ENCODE measurements at places on chromosomes 5 and 9.

DNA sequence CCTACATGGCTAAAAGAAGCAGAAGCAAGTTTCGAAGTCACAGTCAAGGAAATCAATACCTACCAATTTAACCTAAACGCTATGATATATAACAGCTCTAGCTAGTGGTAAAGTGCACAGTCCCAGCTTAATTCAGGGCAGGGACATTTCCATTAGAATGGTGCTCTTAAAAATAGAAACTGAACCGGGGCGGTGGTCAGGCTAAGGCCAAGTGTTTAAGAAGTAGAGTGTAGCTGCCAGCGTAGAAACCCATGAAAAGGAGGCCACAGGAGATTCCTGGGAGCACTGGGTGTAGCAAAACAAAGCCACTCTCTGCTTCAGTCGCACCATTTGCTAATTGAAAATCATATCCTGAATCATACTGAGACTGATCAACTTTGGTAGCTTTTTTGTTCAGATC is 28.8 kb downstream of the PPIC start:
- DNase-seq, result no peak

GRCh38 chr9:117028103-117028858 is 341.2 kb downstream of the TRIM32 start:
- DNase-seq, result peak; percentile 21

- no peak for DNase-seq
Observed at GRCh38 chr5:61030163-61030482, 85.1 kb downstream of the NDUFAF2 start.

DNA sequence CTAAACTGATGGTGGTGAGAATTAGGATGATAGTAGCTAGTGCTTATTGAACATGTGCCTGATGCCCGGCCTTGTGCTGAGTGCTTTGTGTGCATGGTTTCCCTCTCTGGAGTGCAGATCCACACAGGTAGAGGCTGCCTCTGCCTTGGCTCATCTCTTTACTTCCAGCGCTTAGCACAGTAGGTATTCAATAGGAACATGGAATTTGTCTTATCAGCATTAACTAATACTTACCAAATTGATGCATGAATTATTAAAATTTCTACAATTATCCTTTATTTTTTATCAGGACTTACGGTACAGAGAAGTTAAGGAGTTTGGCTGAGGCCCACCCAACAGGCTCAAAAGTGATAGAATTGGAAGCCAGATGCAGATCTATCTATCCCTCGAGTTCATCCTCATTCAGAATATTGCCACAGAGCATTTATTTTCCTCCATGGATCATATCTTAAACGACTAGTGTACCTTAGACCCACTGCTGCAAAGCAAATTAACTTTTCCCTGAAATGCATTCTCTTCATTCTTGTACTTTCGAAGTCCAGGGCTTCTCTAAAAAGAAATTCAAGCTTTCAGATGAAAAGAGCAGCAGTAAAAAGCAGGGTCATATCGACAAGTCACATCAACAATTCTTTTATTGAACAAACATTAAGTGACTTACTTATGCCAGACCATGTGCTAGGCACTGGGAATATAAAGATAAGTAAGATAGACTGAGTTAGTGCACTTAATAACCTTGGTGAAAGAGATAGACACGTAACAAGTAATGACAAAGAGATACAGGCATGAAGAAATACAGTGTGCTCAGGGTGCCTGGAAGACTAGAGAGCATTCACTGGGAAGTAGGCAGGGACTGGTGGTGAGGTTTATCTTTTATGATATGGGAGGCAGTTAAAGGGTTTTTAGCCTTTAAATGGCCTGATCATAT is 290.0 kb downstream of the ARRDC3 start:
- DNase-seq, result no peak

DNA sequence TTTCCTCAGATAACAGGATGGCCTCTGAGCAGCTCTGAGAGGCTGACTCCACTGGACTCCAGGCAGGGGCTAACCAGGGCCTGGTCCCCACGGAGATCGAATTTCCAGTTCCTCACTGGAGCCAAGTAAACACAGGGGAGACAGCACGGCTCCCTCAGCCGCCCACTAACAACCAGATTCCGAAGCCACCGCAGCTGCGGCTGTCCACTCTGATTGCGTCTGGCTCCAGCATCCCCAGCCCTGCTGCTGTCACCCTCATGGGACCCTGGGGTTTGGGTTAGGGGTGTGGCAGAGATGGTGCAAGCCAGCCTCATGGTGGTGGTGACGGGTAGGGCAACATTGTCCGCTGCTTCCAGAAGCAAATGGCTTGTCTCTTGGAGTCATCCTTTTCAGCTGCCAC is 172.6 kb downstream of the RGS3 start:
- no peak for DNase-seq

DNA sequence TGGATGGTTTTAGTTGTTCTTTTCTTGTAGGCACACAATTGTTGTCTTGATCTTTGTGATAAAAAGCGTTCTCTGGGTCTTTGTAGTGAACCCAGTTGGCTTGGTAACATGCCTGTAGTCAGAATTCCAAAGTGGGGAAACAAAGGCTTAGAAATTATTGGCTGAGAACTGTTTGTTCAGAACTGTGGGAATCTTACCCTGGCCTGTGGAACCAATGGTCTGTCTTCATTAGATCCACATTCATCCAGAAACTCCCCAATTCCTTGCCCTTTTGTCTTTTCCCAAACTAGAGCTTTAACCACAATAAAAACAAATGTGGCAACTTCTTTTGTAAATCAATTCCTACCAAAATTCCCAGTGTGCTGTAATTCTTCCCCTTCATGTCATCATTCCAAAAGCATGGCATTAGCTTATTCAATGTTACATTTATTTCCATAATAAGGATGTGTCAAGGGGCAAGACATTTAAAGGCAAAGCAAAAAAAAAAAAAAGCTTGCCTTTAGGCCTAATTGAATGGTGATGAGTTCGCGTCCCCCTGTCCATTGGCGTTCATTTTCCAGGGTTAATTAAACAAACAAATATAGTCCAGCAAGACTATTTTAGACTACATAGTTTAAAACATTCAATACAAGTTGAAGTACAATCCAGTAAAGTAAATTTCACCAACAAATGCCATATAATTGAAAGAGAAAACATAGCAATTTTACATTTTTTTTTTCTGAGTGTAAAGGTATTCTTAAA is 249.8 kb upstream of the ZNF608 start:
- no peak for DNase-seq

DNA sequence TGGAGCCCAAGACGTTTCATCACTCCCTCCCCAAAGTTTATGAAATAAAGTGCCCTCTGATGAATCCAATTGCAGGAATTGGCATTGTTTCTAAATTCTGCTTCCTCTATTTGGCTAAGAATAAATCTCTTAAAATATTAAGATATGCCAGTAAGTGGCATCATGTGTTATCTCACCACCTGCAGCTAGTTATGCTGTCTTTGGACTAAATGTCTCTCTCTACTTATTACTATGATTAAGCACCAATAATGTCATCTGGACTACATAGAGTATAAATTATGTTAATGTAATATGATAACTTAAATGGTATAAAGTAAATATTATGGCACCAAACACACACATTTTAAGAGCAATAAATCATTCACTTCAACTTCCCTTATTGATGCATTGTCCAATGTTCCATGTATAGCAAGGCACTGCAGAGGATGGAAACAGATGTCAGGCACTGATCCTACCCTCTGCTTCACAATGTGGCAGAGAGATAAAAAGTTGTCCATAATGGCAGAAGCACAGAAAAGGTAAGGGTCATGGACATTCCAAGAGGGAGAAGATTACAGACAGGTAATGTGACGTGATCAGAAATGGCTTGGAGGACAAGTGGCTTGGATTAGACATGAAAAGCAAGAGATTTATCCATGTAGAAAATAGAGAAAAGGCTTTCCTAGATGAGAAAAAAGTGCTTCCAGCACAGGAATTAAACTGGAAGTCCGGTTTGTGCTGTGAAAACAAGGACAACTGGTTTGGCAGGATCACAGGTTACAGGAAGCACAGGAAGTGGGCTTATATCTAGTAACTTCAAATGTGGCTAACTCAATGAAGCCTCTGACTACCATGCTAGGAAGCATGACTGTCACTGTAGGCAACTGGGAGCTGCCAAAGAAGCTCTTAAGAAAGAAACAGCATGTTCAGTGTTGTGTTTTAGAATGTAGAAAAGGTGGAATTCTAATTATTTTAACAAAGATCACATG is 26.7 kb downstream of the MARCHF11 start:
- DNase-seq, result no peak

- DNase-seq, result no peak
Observed at GRCh38 chr9:124725068-124725452, 46.1 kb downstream of the NR6A1 start.

- DNase-seq, result no peak
Observed at GRCh38 chr9:129879103-129879699, 43.9 kb downstream of the USP20 start.

DNA sequence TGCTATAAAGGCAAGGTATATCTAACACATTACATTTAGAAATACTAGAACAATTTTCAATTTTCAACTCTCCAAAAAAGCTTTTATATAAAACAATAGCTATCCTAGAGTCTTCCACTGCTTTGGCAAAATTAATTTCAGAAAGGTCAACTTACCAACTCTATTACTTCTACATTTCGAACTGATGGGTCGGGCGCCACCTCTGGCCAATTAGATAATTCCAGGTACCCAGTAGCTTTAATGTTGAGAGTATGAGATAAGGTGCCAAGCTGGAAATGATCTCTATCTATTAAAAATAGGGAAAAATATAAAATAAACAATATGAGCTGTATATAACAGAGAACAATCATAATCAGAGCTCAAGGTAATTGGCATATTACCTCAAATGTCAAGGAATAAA is 166.6 kb downstream of the AP3B1 start:
- no peak for DNase-seq

GRCh38 chr9:126528915-126529314 is 84.8 kb upstream of the LMX1B start:
- no peak for DNase-seq
